Kidney (tissue), 22 donors: ENCODE measurements at places on chromosomes 16 and 17. TPM values are rescaled to one million over a fixed set of nuclear protein-coding genes. Genes with fewer than 3 reads are reported as not detected.

The NLRP1 gene
- total RNA-seq: 19.6 TPM

The USP43 gene
- total RNA-seq: 7.8 TPM

The CCDC92B gene
- total RNA-seq: 1.0 TPM

The MT1M gene
- total RNA-seq: 27.9 TPM

The DYNLRB2 gene
- 2.7 TPM for total RNA-seq

The KCNJ18 gene
- not detected for total RNA-seq

The CDH11 gene
- 44.9 TPM for total RNA-seq

The HBA1 gene
- total RNA-seq: 41.1 TPM

The MYH3 gene
- 2.9 TPM for total RNA-seq

The ATP2C2 gene
- 2.2 TPM for total RNA-seq

The CRHR1 gene
- not detected for total RNA-seq

The ZNF286A gene
- total RNA-seq: 17.4 TPM

The CCDC200 gene
- total RNA-seq: not detected

The MYO18A gene
- 60.7 TPM for total RNA-seq

The ASIC2 gene
- total RNA-seq: 2.9 TPM

The PTX4 gene
- not detected for total RNA-seq

The TBX2 gene
- total RNA-seq: 66.4 TPM

The PERCC1 gene
- not detected for total RNA-seq

The GDPD3 gene
- 3.6 TPM for total RNA-seq

The PRCD gene
- 2.2 TPM for total RNA-seq

The DNAI2 gene
- 0.22 TPM for total RNA-seq

The SLC5A10 gene
- total RNA-seq: 9.7 TPM
